ENCODE measurements at places on chromosomes 4 and X.

DNA sequence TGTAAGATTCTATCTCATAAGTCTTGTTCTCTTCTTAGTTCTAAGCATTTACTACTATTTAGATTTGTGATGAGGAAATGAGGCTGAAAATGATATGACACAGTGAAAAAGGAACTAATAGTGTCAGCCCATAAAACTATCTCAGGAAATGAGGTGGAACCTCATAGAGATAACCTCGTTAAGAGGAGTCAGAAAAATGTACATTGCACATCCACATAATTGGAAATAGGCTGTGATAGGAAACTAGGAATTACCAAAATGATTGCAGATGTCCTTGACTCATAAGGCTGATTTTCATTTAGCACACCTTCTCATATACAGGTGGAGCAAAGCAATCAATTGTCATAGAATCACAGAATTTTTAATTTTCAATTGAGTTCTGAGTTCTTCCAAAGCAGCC, 26.8 kb downstream of the ANXA10 start:
- no peak for DNase-seq

GRCh38 chrX:119885554-119886428, 9.9 kb upstream of the AKAP14 start:
- DNase-seq = peak; percentile 14

DNA sequence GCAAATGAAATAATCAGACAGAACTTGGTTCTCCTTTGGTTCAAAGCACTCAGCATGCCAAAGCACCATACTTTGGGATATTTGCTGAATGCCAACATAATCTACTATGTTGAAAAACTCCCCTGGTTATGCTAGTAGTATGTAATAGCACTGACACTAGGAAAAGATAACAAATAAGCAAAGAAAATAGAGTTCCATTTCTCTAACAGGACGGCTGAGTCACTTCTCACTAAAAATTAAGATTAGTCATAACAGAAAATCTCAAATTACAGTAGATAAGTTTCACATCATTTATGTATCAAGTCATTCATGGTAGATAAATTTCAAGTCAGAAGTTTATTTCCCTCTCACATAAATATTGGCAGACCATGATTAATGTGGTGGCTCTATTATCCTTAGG, 17.9 kb downstream of the PDHA2 start:
- no peak for DNase-seq

GRCh38 chr4:183300070-183300469, 20.0 kb downstream of the CLDN22 start:
- no peak for DNase-seq

GRCh38 chrX:23825675-23826074, 42.7 kb downstream of the SAT1 start:
- DNase-seq = no peak

DNA sequence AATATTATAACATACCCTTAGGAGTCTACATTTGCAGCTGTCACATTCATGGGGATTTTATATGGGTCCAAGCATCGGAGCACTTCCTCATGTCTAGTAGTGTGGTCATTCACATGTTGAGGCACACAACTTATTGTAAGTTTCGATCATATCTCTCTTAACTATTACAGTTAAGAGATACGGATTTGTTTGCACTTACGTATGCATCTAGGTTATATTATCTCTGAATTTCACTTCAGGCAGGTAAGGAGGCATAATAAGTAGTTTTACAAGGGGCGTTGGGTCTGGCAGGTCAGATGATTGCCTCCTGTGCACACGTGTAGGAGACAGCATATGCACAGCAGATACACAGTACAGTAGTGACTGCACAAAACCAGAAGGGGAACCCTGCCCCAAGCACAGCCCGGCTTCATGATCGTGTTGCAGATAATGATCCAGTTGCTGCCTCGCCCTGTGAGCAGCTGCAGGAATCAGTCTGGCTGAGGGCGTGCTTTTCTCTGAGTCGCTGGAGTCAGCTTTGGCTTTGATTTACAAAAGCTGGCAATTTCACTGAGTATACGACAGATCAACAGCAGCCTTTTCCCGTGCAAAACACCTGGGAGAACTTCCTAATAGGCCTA, 302.9 kb upstream of the GATB start:
- peak; percentile 47 for DNase-seq

- DNase-seq = no peak
Observed at GRCh38 chr4:154082760-154083535, 294.1 kb upstream of the SFRP2 start.

GRCh38 chr4:60744767-60745166, 455.4 kb upstream of the ADGRL3 start:
- peak; percentile 59 for DNase-seq

- DNase-seq = no peak
Observed at GRCh38 chrX:151741606-151742005, 7.1 kb downstream of the CNGA2 start.

DNA sequence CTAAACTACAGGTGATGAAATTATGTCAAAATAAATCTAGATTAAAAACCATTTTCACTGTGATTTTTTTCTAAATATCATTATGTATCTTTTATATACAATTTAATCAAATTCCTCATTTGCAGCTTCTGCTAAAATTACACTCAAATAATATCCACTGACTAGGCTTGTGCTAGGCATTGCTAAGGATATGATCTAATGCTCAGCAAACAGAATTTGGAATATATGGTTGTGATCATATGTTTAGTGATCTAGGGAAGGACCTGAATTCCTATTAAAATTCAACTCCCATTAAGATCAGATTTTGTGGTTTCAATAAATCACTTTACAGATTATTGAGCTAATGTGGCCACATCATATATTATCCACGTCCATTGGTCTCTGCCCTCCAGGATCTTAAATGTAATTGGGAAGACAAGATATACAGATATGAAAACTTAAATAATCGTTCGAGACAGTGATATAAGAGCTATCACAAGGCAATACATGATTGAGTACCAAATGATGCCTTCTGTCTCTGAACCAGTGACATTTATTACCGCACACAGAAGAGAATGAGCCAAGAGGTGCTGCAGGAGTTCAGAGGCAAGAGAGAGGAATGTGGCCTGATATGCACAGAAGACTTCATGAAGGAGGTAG, 206.0 kb upstream of the RPS6KA3 start:
- DNase-seq = no peak

- no peak for DNase-seq
Observed at GRCh38 chr4:156191044-156191781, 237.5 kb upstream of the CTSO start.

DNA sequence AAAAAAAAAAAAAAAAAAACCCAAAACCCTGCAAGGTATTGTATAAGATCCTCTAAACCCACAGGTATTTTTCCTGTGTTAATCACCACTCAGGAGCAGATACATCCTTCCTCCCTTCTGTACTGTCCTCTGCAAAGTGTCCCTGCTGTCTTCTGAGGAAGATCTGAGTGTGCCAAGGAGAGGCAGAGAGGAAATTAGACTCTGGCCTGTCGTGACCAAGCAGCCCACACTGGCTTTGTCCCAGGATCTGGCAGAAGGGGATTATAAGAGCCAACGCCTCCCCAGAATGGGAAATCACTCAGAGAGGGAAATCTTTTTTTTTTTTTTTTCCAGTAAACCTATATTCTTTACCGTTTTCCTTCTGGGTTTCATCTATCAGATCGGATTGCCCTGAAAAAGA, 39.6 kb downstream of the PTCHD1 start:
- no peak for DNase-seq

DNA sequence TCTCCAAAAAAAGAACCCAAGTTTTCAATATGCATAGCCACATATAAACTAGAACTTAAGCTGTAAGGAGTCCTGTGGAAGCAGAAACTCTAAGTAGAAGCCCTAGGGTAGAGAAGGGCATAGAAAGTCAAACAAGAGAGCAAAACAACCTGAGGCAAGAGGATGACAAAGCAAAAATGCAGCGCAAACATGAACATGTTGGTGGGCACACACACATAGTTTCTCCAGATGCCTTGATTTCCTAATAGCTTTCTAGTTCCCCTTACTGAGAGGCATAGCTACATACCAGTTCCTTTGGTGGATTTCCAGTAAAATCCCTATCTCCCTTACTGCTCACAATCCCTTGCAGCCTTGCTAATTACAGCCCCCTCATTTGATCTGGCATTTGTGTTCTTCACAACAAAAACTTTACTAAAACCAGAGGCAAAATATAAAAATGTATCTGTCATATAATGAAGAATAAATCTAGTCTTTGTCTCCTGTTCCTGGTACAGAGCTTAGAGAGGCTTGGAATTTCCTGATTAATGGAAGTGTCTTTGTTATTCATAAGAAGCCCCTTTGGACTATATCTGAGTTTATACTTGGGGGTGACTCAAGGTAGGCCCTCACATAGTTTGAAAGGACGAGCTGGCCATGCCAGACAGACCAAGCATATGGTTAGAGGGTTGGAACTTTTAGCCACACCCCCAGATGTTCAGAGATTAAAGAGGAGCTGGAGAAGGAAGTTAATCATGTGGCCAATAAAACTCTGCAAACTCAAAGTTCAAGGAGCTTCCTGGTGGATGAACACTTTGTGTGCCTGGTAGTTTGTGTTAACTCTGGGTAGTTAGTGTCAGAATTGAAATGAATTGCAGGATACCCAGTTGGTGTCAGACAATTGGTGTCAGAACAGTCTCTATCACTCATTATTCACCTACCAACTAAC, 52.7 kb upstream of the ZCCHC13 start:
- DNase-seq = peak; percentile 51

- DNase-seq = no peak
Observed at GRCh38 chr4:21454201-21454600, 494.4 kb downstream of the KCNIP4 start.

DNA sequence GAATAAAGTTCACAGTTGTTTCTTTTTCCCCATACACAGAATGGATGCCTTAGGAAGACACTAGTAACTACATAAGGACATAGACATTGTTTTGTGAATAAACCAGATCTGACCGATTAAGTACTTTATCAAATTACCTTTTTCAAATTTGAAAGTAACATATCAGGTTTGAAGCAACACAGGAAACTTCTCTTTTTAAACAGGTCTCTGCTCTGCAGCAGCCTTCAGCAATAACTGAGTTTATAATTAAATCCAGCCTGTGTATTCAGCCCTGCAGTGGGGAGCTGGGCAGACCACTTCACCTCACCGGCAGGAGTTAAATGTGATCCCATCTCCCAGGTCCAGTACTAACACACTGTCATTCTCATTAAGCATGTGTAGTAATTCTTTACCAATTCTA, 68.3 kb upstream of the ATOH1 start:
- DNase-seq = no peak

GRCh38 chr4:8135666-8136065, 22.9 kb downstream of the ABLIM2 start:
- no peak for DNase-seq

- DNase-seq = no peak
Observed at GRCh38 chr4:67320645-67321044, 224.7 kb downstream of the CENPC start.

- no peak for DNase-seq
Observed at GRCh38 chr4:6458528-6458927, 13.9 kb downstream of the PPP2R2C start.
